Fibroblast of upper back skin (primary cell): ENCODE measurements at places on chromosomes 13 and 19.
A peak's percentile ranks its signal among the peaks of the same experiment; 100 is the strongest.

- DNase-seq: no peak
These were observed 136.7 kb downstream of the ZDHHC20 start for GRCh38 chr13:21322327-21322965.

DNA sequence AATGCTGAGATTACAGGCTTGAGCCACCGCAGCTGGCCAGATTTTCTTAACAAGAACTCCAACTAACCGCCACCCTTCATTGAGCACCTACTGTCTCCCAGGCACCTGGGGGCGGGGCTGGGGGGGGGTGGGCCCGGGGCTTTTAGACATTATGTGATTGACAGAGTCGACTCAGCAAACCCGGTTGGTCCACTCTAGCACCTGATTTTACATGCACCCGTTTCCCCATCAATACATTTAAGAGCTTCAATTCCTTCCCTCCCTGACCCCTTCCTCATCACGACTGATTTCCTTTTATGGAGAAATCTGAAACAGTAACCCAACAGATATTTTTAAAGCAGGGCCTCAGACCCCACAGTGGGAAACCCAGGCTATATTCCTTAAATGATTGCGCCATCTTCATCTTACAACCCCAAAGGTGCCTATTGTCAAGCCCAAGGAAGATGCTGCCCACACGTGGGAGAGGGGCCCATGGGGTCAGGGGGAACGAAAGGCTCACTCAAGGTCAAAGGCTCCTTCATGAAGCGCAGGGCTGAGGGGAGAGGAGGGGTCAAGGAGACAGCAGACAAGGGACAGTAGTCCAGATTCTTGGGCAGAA lies 1.8 kb downstream of the INSR start:
- DNase-seq: no peak

DNA sequence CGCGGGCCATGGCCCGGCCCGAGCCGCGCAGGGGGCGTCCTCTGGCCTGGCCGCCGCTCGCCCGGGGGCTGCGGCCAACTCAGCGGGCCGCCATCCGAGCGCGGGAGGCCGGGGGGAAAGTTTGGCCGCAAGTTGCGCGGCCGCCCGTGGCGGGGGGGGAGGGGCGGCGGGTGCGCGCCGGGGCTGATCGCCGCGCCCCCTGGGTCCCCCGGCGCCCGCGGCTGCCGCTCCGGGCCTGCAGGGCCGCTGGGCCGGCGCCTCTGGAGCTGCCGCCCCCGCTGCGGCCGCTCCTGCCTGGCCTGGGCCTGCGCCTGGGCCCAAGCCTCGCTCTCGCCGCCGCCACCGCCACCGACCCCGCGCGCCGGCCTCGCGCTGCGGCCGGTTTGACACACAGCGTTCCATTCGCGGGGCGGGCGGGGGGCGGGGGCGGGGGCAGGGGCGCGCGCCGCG lies at the start of gene NR2F6:
Gene NR2F6, minus strand, starts transcription at position 385 of the 450 bp plus-strand sequence. CDS start 699 bp downstream, outside the sequence.
- DNase-seq: no peak

DNA sequence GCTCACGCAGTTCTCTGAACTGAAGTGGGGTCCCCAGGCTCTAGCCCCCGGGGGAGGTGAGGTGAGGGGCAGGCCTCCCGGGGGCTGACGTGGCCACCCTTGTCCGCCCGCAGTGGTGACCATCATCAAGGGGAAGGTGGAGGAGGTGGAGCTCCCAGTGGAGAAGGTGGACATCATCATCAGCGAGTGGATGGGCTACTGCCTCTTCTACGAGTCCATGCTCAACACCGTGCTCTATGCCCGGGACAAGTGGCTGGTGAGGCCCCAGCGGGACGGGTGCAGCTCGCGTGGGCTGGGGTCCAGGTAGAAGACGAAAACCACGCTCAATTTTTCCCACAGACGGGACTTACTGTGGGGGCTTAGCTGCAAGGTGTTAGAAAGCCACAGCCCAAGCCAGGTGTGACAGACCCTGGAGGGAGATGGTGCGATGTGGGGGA lies 5.6 kb upstream of the ADM5 start:
- DNase-seq: no peak

GRCh38 chr13:24906268-24906667 lies 142.3 kb downstream of the RNF17 start:
- no peak for DNase-seq

- peak; percentile 10 for DNase-seq
These were observed 1.7 kb downstream of the KLK4 start for GRCh38 chr19:50909240-50910070.

DNA sequence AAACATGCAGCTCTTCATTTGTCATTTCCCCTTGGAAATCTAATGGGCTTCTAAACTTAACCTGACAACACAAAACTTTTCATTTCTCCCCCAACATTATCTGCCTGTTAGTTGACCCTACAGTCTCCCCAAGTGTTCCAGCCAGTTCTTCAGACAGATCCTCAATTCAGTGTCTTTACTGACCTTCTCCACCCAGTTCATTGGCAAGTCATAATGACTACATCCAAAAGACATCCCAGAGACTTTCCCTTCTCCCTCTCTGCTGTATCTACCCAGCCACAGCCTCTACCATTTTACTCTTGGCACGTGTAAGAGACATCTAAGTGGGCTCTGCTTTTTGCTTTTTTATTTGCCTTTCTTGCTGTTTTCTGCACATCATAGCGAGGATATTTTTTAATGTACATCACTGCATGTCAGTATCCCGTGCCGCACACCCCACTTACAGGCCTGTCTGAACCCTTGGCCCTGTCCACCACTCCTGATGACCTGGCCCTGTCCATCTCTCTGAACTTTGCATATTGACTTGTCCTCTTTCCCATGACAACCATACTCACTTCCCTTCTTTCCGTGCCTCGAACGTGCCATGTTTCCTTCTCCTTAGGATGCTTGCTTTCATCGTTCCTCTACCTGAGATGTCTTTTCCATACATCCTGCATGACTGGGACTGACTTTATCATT lies 391.9 kb downstream of the IRS2 start:
- DNase-seq: no peak

DNA sequence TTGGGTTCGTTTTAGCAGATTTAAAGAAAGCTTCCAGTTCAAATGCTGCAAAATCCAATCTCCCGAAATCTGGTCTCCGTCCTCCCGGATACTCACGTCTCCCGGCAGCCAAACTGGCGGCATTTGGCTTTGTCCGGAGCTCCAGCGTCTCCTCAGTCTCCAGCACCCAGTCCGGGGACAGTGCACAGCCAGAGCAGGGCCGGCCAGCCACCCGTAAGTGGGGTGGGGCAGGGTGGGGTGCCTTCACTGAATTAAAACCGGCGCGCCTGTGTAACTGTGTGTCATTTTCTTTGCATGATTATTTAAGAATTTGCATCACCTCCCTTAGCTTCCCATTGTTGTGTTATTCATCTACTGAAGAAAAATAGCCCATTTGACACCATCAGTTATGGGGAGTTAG lies 280.6 kb downstream of the MTUS2 start:
- no peak for DNase-seq

- no peak for DNase-seq
These were observed 1.8 kb upstream of the LHFPL6 start for GRCh38 chr13:39604756-39605155.

GRCh38 chr19:8259922-8260247 lies 48.3 kb downstream of the CD320 start:
- DNase-seq: no peak

- peak; percentile 10 for DNase-seq
These were observed 556.2 kb downstream of the KCTD12 start for GRCh38 chr13:76329866-76330580.

DNA sequence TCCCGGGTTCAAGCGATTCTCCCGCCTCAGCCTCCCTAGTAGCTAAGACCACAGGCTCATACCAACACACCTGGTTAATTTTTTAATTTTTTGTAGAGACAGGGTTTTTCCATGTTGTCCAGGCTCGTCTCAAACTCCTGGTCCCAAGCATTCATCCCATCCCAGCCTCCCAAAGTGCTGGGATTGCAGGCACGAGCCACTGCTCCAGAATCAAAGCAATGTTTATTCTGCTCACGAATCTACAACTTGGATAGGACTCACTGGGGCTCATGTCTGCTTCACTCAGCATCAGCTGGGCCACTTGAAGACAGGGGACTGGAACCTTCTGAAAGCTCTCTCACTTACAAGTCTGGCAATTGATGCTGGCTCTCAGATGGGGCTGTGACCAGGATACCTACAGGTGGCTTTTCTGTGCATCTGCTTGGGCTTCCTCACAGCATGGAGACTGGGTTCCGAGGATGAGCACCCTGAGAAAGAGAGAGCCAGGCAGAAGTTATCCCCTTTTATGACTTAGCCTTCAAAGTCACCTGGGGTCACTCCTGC lies 8.2 kb upstream of the ZNF792 start:
- no peak for DNase-seq

DNA sequence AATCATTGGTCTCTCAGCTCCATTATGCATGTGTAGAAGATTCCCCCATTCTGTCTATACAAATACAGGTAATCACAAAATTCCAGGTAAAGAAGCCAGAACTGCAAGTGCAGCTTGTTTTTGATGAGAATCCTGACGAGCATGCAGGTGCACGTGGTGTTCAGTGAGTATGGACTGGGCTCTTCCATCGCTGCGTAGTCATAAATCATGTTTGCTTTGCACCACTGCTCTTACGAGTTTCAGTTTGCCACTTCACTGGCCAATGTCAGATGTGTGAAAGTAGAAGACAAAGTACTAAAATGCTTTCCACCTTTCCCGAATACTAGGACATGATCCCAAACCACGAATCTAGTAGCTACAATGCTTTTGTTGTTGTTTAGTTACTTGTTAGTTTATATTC lies 390.7 kb downstream of the LIG4 start:
- no peak for DNase-seq
